NCI-H2081 treated with DMSO at 0.1 percent for 48 hours (cell line): ENCODE measurements at places on chromosomes 13 and 19.

GRCh38 chr19:45526143-45526542, 18.9 kb downstream of the VASP start:
- DNase-seq, result no peak

DNA sequence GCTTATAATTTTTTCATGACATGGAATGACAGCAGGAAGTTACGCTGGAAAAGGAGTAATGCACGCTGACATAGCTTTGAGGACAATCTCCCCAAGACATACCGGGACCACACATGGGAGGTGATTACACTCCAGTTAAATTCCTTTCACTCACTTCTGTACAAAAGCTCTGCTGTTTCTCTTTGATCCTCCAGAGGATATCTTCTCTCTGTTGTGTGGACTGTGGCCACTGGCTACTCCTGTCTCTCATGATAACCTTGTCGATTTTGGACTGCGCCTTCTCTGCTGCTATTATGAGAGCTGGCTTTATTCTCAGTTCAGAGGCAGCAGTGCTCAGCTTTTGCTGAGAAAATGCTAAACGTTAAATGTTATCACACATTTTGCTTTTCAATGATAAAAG, 464.6 kb downstream of the FGF9 start:
- DNase-seq, result no peak

DNA sequence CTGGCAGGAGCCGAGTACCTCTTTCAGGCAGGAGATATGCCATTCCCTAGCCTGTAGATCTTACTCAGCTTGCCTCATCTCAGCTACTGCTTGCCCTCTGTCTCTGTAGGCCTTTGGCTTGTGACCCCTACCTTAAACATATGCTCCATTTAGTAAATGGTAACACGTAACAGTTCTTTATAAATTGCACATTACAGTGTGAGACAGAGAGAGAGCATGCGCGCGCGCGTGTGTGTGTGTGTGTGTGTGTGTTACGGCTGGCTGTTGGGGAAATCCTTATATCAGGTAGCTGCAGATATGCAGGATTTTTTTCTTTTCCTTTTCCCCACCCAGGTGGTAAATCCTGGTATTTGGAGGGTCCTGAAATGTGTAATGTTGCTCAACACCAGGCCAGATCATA, 4.2 kb downstream of the SPINT2 start:
- DNase-seq, result no peak

DNA sequence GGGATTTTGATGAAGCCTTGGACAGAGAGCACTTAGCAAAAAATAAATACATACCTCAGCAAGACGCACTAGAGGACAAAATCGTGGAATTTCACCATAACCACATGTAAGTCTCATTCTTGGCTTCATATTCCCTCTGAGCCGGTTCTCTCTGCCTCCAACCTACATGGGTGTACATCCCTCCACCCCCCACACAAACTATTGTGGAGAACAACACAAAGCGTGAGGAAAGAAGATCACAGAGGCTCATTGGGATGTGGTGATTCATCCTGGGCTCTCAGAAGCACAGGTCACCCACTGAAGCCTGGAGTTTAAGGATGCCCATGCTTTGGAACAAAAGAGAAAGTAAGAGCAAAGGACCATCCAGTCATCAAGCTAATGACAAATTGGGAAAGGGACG, 192.2 kb downstream of the STK24 start:
- no peak for DNase-seq

DNA sequence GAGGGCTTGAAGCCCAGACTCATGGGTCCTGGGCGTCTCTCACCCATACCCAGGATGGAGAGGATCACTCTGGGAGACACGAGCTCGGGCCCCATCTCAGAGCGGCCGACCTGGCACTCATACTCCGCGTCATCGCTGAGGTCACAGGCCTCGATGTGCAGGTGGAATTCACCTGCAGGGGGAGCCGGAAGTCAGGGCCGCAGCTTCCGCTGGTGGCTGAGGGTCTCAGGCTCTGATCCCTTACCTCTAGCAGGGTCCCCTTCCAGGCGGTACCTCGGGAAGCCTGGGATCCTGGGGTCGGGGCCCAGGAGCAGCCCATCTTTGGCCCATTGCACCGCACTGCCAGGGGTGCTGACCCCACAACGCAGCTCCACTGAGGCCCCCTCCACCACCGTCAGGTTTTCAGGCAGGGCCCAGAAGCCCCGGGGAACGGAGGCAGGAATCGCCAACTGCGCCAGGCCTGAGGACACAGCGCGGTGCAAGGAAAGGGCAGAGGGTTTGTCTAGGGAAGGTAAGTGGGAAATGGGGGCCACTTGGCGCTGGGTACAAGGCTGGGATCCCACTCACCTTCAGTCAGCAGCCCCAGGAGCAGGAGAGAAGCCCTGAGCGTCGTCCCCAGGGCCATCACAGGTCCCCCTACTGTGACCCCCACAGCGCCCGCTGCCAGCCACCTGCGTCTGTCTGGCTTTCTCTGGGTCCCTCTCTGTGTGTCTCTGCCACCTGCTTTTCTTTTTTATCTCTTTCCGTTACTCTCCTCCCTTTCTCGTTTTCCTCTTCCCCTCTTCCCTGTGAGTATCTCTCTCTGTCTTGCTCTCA, 883 bp downstream of the NPHS1 start:
- no peak for DNase-seq

GRCh38 chr13:112969692-112970338, 801 bp downstream of the MCF2L start:
- DNase-seq, result no peak

- no peak for DNase-seq
Measured at GRCh38 chr19:4401769-4402170, 670 bp upstream of the CHAF1A start.

GRCh38 chr19:5537870-5538269, 29.9 kb downstream of the TINCR start:
- DNase-seq, result no peak

- no peak for DNase-seq
Measured at GRCh38 chr19:20038358-20039202, 725 bp downstream of the ZNF682 start.

DNA sequence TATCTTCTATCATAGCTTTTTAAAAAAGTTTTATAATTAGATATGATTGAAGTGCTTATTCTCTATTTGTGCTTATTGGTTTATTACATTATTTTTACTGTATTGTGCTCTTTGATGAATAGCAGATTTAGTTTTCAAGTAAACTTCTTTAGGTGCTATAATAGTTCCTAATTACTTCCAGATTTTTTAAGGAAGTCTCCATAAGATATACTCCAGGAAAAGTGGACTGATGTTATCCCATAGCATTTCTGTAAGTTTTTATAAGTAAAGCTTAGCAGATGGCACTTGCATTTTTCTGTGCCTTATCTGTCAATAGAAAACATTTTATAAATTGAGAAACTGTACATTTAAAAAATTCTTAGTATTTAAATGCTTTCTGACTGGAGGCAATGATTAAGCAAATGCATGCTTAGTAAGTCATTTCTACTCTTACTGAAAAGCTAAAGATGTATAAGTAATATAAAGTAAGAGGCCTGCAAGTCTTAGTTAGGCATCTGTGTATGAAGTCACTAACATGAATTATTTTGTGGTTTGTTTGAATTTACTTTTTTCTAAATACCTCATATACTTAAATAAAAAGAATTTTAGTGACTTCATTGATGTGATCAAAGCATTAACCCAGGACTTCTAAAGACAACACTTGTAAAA, 182.8 kb downstream of the MAB21L1 start:
- no peak for DNase-seq

- no peak for DNase-seq
Measured at GRCh38 chr19:2683430-2684003, 19.0 kb downstream of the GNG7 start.

GRCh38 chr13:106151056-106151699, 384.3 kb downstream of the EFNB2 start:
- DNase-seq, result no peak

- no peak for DNase-seq
Measured at GRCh38 chr19:33054623-33055022, 10.1 kb downstream of the RHPN2 start.
